ENCODE measurements at places on chromosomes 2 and 18. TPM values are rescaled to one million over a fixed set of nuclear protein-coding genes. Genes with fewer than 3 reads are reported as not detected.

The MYO7B gene
- total RNA-seq = not detected

The OTOS gene
- total RNA-seq = not detected

DNA sequence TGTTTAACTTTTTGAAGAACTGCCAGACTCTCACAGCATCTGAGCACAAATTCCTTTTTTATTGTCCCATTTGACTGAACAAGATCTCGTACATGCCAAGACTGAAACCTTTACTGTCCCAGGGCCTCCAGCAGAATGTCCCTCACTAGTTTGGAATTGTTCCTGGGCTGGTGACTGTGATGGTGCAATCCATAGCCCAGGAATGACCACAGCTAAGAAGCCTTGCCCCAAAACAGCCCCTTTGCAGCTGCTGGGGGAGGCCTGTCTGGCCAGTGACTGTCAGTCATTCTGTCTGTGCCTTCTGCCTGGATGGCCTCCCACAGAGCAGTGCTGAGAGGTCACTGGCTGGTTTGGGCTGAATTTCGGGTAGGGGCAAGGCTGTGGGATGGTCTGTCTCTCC lies 184.5 kb upstream of the MSH6 start:
- no peak for DNase-seq

GRCh38 chr2:130795431-130795830 lies 40.1 kb downstream of the AMER3 start:
- DNase-seq = no peak

- DNase-seq = no peak
Observed at GRCh38 chr2:230770804-230771203, 58.2 kb downstream of the CAB39 start.

DNA sequence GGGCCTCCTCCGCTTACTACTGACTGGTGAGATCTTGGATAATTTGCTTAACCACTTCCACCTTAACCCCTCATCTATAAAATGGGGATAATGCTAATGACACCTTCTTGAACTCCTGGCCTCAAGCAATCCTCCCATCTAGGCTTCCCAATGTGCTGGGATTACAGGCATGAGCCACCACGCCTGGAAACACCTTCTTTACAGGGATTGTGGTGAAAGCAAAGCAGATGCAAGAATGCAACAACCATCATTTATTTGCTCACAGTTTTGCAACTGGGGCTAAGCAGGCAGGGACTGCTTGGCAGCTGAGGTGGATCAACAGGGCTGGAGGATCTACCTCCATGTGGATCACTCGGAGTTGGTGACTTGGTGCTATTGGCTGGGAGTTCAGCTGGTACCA lies 76.2 kb upstream of the ZNF532 start:
- DNase-seq = no peak

Measured in CD8-positive, alpha-beta memory T cell (primary cell).